ENCODE measurements at places on chromosomes 6 and 20. TPM values are rescaled to one million over a fixed set of nuclear protein-coding genes. Genes with fewer than 3 reads are reported as not detected.

GRCh38 chr6:98958776-98959175, 11.0 kb upstream of the FBXL4 start:
- H3K4me3 ChIP-seq: no peak overlapping the region
- H3K36me3 ChIP-seq: no peaks in the 10 kb centered on the region
- peaks cover 17% of the 10 kb centered on the region for H3K27me3 ChIP-seq

Gene C6orf163
- total RNA-seq: 1.1 TPM

Gene MEP1A
- not detected for total RNA-seq

Gene DSP
- 0.02 TPM for total RNA-seq

Gene LPA
- total RNA-seq: not detected

Measured in activated T-helper 2 cell treated with anti-CD3 and anti-CD28 coated beads, Interferon-gamma antibody, Interleukin-2, Interleukin-4, amounts not matched to agents 10 μg/mL and 5 μg/mL and 100 μg/mL, durations not matched to agents 14 hours and 24 hours and 36 hours (primary cell).